ENCODE measurements at places on chromosomes 11 and 22.

- DNase-seq: no peak
Measured at GRCh38 chr22:26474682-26475081, 8.9 kb downstream of the HPS4 start.

DNA sequence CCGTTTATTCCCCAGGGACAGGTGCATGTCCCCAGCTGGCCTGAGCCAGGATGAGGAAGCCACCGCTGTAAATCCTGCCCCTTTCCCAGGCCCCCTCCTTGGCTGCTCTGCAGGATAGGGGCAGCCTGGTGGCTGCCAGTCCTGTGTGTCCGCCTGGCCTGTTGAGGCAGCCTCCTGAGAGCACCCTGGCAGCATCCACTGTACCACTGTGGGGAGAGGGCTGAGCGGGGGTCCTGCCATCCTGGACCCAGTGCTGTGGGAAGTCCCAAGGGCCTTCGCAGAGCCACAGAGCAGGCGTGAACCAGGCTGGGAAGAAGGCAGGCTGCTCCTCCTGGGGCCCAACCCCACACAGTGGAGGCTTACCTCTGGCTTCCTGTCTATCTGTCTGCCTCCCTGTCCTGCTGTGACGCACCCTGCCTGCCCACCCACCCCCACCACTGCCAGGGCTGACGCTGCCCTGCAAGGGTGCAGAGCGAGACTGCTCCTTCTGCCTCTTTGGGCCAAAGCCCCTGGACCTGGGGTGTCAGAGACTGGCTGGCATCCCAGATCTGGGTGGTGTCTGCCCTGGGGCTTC lies 8.4 kb downstream of the KCTD17 start:
- no peak for DNase-seq

- no peak for DNase-seq
Measured at GRCh38 chr22:39953101-39953500, 7.1 kb upstream of the TMA7B start.

GRCh38 chr22:25067851-25068421 lies 115.4 kb downstream of the KIAA1671 start:
- DNase-seq: peak; percentile 55

DNA sequence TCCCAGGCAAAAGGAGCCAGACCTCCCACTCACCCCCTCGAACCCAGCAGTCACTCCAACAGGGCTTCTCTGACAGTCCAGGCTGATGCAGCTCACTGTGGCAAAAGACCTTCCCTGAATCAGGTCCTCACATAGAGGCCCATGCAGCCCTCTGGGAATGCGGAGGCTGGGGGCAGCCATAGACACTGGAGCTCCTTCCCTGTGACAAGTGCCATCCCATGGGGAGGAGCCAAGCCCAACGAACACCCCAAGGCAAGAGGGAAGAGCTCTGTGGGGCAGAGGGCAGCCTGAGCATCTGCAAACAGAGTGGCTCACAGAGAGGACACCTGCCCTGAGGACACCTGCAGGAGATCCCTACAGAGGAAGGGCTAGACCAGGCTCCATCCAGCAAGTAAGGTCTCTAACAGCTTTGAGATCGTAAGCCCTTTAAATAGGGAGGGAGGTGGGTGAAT lies at the start of gene LINC01488:
Gene LINC01488 (plus strand): TSS at position 271 of the 452 bp plus-strand sequence.
- no peak for DNase-seq

GRCh38 chr11:50423208-50423607 lies 390.5 kb downstream of the OR4C45 start:
- DNase-seq: no peak

DNA sequence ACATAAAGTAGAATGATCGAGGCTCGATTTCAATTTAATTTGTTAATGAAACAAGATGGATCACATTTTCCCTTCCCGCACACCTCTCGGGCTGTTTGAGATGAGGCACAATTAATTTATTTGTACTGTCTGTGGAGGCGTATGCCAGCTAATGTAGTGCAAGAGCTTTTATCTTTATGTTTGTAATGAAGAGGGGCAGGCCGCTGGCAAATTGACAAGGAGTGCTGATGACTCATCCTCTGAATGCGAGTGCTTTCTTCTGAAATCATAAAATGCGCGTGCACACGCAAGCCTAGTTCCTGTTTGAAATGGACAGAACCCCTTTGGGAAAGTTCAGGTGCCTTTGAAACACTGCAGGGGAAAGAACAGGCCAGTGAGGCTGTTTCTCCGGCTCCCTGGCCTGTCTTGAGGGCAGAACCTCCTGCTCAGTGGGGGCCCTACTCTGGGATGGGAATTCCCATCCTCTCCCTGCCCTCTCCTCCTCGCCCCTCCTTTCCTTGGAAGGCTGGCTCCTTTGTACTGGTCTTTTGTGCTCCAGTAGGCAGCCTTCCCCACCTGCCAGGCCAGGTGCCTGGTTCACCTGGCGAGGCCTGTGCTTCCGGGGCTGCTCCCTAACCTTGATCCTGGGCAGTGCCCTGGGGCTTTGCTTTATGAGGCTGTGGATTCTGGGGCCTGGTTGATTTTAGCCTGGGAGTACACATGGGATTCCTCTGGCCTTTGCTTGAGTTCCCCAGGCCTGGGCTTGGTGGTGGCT lies 50.3 kb downstream of the TEAD1 start:
- no peak for DNase-seq

- DNase-seq: no peak
Measured at GRCh38 chr22:21919526-21920307, 32.9 kb downstream of the PPM1F start.

DNA sequence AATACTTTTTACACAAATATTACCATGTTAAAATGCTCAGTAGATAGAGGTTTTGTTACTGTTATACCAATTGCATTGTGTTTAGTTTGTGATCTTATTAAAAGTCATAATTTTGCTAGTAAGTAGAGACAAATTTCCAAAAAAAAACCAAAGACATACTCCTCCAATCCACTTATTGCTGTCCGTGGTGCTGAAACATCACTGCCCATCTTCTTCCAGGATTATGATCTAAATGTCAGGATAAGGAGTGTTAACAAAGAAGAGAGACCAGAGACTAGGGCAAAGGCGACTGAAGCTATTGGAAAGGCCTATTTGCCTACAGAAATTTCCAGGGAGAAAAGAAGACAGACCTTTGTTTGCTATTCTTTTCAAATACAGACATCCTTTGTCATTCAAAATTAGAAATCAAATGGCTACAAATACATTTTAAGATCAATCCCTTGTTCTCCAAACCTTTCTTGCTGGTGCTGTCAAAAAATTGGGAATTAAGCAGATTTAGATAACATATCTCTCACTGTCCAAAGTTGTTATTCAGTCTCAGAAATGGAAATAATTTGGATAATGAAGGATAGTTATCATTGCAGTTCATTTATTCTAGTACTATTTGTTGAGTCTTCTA lies 199.7 kb downstream of the C11orf91 start:
- no peak for DNase-seq

DNA sequence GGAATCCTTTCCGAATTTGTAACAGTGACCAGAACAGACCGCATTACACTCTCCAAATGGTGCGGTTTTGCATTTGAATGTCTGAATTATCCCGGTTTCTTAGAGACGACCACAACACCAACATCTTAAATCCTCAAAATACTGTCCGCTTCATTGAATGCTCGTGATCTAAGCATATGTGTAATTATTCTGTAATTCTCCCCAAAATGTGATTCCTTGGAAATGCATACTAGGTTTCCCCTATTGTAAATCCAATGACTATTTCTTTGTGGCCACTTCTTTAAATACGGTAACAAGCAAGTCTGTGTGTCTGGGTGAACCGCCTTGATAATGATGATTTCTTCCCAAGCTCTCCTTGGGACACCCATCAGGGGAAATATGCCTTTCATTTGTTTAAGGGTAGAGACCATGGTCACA lies 87.3 kb upstream of the DBX1 start:
- DNase-seq: no peak

DNA sequence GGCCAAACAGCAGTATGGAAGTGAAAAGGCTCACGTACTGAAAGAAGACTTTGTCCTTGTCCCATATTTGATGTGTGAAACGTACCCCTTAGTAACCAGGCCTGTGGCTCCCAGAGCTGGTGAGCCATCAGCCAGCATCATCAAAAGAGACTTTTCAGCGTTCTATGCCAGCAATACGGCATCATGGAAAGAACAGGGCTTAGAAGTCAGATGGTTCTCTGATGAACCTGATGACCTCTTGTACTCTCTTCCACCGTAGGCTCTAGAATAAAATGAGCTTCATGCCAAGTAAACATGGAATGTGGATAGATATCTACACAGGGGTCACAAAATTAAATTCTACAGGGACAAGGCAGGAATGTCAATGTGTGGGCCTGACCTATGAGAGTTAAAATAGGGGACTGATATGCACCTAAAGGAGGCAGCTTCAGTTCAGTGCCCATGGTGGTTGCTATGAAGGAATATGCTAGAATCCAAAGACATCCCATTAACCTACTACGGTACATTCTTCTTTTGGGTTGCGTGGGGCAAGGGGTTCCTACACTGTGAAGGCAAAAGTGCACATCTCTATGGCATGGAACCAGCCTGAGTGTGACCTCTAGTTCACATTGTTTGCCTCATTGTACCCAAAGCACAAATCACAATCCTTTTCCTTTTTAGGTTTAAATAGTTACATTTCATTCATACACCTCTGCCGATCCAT lies 130.6 kb downstream of the ETS1 start:
- DNase-seq: no peak

DNA sequence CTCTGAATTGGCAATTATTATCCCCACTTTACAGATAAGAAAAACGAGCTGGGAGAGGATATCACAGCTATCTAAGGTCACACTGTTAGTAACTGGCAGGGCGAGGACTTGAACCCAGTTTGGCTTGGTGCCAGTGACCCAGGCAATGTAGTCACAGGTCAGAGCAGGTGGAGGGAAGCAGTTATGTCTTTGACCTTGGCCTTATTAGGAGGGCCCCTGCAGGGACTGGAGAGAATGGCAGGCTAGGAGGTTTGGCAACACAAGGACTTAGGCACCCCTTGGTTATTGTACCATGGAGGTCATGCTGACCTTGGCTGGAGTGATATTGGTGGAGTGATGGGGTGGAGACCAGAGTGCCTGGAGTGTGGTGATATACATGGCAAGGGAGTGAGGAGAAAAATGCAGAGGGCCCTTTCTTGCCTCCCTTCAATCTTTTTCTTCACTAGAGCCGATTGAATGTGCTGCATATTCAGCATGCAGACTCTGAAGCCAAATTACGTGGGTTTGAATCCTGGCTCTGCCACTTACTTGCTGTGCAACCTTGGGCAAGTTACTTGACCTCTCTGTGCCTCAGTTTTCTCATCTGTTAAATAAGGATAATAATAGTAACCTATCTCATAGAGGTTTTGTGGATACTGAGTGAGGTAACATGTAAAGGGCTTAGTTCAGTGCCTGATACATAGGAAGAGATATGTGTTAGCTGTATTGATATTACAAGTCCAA lies 92.7 kb upstream of the TBCEL start:
- DNase-seq: no peak

DNA sequence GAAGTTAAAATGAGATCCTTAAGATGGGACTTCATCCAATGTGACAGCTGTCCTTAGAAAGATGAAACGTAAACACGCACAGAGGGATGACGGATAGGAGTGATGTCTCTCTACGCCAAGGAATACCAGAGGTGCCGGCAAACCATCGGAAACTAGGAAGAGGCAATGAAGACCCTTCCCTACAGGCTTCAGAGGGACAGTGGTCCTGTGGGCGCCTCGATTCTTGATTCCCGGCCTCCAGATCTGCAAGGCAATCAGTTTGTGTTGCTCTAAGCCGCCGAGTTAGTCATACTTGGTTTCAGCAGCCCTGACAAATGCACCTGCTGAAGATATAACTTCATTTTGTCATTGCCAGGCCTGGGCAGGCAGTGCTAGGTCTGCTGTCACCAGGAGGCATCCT lies 1455.1 kb downstream of the TBC1D22A start:
- DNase-seq: no peak

- DNase-seq: no peak
Measured at GRCh38 chr22:20028855-20029549, 8.1 kb downstream of the TANGO2 start.

DNA sequence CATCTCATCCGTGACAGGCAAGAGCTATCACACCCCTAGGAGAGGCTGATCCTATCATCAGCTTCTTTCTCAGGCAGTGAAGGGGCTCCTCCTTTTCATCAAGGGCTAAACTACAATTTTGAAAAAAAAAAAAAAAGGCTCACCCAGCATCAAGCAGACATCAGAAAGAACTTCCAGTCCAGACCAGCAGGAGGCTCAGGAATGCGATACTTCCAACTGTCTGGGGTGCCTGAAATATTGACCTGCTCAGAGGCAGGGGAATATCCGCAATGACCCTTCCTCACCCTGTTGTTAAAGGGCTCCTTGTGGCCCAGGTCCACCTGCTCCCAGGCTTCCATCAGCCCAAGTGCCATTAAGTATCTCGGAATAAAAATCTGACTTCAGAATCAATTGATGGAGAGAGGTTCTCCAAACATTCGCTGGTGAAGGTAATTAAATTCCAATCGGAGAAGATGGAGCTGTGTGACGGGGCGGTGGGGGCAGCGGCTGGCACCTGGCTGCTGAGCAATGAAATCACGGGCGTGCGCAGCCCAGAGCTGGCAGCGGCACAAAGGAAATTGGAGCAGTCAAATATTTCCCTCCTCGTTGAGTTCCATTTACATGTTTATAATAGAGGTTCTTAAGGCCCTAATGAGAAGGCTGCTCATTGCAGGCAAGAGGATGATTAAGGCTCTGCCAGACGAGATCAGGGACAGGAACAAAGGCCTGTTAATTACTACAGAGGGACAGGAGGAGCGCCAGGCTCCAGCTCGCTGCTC lies 69.0 kb upstream of the THY1 start:
- no peak for DNase-seq

DNA sequence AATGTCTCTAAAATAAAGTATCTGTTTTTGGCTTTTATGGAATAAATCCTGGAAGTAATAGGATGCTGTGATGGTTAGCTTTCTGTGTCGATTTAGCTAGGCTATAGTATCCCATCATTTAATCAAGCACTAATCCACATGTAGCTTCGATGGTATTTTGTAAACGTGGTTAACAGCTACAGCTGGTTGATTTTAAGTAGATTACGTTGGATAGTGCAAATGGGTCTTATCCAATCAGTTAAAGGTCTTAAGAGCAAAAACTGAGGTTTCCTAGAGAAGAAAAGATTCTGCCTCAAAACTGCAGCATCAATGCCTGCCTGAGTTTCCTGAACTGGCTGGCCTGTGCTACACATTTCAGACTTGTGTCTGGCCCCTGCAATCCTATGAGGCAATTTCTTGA lies 314.2 kb upstream of the SORL1-AS1 start:
- DNase-seq: no peak

- DNase-seq: no peak
Measured at GRCh38 chr22:39152024-39152510, 413 bp downstream of the CBX7 start.

- no peak for DNase-seq
Measured at GRCh38 chr11:73317803-73318202, 9.7 kb downstream of the ARHGEF17 start.

- no peak for DNase-seq
Measured at GRCh38 chr11:12542186-12542935, 131.9 kb upstream of the TEAD1 start.

GRCh38 chr11:134942681-134943080 lies 530.6 kb upstream of the B3GAT1 start:
- DNase-seq: no peak

GRCh38 chr22:30192427-30192826 lies 54.1 kb downstream of the LIF start:
- DNase-seq: no peak

DNA sequence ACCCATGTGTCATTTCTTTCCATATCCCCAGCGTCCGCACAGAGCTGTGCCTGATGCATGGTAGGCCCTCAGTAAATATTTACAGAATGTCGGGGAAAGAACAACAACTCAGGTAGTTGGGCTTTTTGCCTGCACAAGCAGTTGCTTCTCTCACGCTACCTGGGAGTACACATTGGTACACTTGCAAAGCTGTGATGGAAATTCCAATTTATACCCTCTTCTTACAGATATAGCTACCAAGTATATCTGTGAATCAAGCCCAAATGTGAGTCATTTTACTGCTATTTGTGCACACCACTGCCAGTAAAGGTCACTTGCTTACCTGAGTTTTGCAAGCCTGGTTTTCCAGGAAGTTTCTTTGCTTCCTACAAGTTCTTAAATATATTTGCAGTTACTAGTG lies 333.0 kb upstream of the NARS2 start:
- no peak for DNase-seq

All from activated CD4-positive, alpha-beta T cell treated with anti-CD3 and anti-CD28 coated beads, Interleukin-2, amount 50 U/mL, for 24 hours (primary cell).